ENCODE measurements at places on chromosomes 3 and 15.

DNA sequence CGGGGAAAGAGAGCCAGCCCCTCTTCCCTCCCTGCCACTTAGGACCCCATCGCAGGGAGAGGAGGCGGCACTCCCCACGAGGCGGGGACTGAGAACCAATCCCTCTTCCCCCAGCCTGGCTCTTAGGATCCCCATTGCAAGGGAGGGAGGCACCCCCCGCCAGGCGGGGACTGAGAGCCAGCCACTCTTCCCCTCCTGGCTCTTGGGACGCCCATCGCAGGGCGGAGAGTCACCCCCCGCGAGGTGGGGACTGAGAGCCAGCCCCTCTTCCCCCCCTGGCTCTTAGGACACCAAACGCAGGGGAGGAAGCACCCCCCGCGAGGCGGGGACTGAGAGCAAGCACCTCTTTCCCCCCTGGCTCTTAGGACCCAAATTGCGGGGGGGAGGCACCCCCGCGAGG, 34.2 kb upstream of the SSUH2 start:
- peak; percentile 41 for DNase-seq

DNA sequence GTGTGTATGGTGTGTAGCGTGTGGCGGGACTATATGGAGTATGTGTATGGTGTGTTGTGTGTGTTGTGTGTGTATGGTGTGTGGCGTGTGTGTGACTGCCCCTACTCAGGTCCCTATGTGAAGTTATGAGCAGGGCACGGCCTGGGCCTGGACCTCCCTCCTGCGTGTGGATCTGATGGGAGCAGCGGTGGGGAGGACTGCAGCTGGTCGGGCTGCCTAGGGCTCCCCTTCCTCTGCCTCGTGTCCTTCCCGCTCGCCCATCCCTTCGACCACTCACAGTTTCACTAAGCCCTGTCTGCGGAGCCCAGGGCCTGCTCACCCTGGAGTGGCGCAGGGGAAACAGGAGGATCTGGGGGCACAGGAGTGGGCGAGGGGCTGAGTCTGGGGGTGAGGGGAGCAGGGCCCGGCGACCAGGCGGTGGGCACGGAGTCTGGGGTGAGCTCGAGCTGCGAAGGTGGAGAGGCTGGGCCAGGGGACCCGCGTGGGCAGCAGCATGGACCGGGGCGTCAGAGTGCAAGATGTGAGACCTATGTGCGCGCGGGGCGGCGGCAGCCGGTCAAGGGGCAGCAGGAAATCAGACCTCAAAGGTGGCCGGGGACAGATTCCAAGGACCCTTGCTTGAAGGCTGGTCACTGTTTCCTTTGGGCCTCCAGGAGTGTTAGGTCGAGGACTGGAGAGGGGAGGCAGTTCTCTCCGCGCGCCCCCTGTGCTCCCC, 26.6 kb downstream of the GABRA5 start:
- DNase-seq, result no peak

DNA sequence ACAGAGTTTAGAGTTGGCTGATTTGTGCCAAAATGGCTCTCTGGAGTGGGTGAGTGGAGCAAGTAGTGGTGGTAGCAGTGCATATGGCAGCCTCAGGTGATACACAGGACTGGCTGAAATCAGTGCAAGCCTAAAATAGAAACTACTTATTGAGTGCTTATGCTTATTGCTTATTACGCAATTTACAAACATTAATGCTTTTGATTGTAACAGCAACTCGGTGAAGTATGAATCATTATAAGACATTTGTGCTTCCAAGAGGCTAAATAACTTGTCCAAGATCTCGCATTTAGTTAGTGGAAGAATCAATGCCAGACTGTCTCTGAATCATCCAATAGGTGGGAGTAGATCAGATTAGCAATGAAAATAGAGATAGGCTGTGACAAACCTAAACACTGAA, 353.8 kb downstream of the NAALADL2 start:
- DNase-seq, result no peak

GRCh38 chr3:56923526-56924224, 121.9 kb upstream of the ARHGEF3 start:
- DNase-seq, result no peak

DNA sequence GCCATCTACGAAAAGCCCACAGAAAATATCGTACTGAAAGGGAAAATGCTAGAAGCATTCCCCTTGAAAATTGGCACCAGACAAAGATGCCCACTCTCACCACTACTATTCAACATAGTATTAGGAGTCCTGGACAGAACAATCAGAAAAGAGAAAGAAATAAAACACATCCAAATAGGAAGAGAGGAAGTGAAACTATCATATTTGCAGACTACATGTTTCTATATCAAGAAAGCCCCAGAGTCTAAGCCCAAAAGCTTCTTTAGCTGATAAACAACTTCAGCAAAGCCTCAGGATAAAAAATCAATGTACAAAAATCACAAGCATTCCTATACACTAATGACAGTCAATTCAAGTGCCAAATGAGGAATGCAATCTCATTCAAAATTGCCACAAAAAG, 15.6 kb downstream of the OR5K3 start:
- no peak for DNase-seq

DNA sequence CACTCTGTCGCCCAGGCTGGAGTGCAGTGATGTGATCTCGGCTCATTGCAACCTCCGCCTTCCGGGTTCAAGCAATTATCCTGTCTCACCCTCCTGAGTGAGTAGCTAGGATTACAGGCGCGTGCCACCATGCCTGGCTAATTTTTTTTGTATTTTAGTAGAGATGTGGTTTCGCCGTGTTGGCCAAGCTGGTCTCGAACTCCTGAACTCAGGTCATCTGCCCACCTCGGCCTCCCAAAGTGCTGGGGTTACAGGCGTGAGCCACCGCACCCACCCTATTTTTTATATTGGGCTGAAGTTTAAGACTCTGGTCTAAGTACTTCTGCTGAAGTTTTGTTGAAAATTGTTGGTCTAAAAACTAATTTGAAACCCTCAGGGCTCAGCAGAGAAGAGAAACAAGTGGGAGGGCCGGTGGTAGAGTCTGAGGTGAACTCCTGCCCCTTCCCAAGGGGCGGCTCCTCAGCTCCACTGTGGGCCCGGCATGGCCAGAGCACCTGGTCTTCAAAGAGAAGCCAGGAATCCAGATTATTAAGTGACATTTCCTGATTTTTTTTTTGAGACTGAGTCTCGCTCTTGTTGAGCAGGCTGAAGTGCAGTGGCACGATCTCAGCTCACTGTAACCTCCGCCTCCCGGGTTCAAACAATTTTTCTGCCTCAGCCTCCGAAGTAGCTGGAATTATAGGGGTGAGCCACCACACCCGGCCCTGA, 4.0 kb downstream of the HDAC11 start:
- no peak for DNase-seq

GRCh38 chr15:84983711-84984110, 2.1 kb downstream of the PDE8A start:
- no peak for DNase-seq

DNA sequence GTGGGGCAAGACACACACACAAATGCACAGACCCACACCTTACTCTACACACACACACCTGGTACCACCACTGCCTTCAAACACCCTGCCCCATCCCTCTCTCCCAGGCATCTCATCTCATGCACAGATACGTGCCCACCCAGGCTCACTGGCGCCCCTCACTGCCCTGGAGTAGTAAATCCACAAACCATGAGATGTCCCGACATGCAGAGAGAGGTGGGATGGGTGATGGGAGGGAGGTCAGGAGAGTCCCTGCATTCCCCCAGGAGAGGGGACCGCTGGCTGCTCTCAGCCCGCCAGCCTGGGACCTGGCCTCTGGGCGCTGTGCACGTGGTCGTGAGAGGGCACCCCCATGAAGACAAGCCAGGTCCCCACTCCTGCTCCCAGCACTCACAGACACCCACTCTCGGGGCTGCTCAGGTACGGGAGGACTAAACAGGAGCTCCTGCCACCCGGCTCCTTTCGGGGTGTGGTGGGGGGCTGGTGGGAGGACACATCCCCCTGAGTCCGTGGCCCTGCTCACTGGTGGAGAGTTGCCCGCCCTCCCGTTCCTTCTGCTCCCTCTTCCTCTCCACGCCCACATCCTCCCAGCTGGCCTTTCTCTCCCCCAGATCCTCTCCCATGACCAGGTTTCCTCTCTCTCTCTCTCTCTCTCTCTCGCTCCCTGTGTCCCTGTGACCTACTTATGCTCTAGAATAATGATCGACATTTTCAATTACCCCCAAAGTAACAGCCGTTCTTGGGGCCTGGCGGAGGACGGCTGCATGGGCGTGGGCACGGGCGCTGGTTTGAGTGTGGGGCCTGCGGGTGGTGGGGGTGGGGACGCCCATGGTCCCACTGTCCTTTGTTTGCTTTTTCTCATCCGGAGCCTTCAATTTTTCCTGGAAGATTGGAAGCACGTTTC, 18.9 kb upstream of the CSPG4 start:
- peak; percentile 56 for DNase-seq

- no peak for DNase-seq
Measured at GRCh38 chr15:81126892-81127291, 7.2 kb upstream of the CFAP161 start.

- DNase-seq, result no peak
Measured at GRCh38 chr3:66557170-66557569, 56.3 kb upstream of the LRIG1 start.

DNA sequence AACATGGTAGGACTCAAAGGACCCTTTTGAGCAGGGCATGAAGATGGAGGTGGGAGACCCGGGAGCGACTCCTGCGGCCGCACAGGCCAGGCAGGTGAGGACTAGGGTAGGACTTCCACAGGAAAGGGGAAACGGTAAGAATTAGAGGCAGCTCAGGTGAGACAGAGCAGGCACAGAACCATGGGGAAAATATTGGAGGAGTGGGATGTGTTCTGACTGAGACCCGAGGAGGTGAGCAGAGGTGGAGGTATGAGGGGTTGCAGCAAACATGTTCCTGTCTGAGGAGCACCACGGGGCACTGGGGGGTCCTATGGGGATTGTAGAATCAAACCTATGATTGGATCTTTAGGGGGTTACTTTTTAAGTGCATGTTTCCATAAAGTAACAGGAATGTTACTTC, 1.4 kb upstream of the ISG20 start:
- no peak for DNase-seq

GRCh38 chr3:38469852-38470251, 16.2 kb downstream of the ACVR2B start:
- DNase-seq, result no peak

DNA sequence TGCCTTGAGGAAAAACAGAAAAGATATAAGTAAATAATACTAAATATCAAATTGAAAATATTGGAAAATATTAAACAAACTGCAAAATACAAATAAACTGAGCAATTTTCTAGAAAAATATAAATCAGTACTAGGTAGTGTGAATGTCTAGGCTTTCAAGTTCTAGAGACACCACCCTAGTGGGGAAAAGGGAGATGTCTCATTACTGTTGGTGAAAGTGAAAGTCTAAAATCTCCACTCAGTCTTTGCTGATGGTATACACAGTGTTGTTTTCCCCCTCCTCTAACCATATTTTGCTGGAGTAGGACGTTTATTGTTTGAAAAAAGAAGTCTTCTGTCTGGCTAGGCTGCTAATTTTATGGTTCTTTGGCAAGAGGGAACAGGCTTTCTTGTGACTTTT, 1368.9 kb downstream of the OTOL1 start:
- DNase-seq, result no peak

- no peak for DNase-seq
Measured at GRCh38 chr15:90004671-90005070, 3.5 kb downstream of the ZNF710 start.

- peak; percentile 59 for DNase-seq
Measured at GRCh38 chr3:118817748-118818165, 216.9 kb downstream of the IGSF11 start.

DNA sequence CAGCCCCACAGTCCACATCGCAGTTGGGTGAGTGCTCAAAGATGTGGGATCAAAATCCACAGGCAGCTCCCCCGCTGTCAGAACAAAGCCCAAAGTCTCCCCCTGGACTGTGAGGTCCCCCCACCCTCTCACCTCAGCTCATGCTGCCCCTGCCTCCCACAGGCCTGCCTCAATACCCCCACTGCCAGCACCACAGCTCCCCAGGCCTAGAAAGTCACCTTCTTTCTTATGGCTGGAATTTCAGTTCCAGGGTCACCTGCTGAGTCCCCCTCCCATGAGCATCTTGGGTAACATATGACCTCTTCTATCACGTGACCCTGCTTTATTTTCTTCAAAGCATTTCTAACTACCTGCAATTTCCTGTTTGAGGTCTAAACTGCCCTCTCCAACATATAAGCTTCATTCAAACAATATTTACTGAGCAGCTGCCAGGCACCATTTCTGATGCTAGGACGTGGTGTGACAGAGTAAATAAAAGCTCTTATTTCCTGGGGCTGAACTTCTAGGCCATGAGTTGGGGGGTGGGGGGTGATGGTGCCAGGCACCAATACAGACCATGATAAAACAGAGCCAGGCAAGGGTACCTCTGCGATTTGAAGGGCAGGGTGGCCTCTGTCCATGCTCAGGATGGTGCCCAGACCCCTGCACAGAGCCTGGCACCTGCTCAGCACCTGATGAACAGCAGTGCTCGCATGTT, 2.4 kb upstream of the TMEM89 start:
- DNase-seq, result no peak

DNA sequence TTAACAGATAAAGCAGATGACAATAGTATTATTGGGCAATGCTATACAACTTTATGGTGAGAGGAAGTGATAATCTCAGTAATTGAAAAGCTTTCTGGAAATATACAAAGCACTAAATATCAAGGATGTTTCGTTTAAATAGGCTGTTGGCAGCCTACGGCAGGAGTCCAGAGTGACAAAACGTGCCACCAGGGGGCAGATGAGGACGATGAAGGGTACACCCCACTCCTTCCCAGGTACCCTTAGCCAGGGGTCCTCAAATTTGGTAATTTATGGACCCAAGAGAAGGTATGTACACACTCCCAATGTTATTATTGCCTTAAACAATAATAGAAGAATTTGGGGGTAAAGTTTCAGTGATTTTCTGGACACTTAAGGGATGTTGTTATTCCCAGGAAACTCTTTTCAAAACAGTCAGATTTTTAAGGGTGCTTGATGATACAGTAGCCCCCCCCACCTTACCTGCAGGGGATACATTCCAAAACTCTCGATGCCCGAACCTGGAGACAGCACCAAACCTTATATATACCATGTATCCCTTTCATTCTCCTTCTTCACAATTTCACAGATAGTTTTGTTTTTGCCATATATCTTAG, 1.4 kb upstream of the MAGEL2 start:
- peak; percentile 60 for DNase-seq

DNA sequence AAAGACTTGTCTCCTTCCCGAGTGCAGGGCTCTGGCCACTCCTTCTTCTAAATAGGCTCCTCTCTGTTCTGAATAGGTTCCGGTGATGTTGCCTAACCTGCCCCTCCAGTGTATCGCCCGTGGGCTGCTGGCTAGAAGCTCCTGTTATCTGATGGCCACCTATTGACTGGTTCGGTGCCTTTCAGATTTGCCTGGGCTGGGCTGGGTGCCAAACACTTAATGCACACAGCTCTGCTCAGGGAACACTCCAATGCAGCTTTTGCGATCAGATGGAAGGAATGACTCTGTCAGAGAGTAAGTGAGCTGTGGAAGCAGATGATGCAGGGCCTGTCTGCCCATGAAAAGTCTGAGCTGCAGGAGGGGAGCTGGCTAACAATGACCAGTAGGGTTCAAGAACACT, 112.9 kb downstream of the CORO2B start:
- peak; percentile 76 for DNase-seq

DNA sequence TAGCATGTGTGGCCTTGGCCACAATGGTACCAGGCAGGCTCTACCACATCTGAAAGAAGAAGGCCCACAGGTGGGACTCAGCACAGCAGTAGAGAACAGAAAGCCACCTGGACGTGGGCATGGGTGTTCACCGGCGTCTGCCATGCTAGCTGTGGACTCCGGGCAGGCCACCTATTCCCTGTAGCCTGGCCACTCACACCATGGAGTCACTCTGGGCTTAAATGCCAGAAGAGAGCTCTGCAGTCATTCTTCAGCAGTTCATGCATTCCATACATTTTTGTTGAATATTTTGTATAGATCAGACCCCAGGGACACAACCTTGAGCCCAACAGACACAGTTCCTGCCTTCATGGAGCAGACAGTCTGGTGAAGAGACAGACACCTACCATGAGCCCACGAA, 138.6 kb downstream of the SRGAP3 start:
- DNase-seq, result no peak

All from SK-N-SH (cell line).